ENCODE measurements at places on chromosomes 13 and 19.

DNA sequence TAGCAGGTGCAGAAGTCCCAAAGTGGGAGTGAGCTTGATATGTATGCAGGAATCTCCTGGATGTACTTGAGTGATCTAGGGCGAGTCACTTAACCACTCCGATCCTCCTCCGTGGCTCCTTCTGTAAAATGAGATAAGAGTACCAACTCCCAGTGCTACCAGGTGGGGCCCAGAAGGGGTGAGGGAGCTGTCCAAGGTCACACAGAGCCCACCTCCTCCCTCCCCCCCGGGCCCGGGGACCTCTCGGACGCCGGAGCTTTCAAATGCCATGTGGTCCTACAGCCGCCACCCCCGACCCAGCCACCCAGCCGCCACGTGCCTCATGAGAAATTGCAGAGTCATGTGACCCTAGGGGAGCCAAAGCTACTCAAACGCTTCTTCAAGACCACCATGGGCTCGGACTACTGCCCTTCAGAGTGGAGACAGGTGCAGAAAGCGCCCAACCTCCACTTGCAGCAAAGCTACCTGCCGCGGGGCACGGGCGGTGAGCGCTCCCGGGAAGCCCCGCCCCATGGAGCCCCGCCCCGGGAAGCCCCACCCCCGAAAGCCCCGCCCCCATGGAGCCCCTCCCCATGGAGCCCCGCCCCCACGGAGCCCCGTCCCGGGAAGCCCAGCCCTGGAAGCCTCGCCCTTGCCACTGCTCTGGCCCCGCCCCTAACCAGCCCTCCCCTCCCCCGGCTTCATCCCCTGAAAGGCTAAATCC, 10.1 kb upstream of the ZNF358 start:
- DNase-seq = no peak

DNA sequence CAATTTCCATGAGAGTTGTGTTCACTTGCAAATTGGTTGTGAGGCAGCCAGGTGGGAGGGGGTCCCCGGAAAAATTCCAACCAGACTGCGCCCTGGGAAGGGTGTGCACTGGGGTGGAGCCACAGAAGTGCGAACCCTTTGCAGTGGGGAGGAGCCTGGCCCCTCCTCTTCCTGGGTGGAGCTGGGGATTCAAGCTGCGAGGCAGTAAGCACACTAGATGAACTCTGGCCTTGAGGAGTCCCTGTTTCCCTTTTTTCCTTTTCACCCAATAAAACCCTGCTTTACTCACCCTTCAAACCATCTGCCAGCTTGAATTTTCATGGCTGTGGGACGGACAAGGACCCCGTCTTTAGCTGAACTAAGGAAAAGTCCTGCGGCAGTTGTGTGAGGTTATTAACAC, 31.0 kb upstream of the MBNL2 start:
- DNase-seq = no peak

GRCh38 chr19:40165362-40165937, 25.8 kb upstream of the MAP3K10 start:
- peak; percentile 40 for DNase-seq

GRCh38 chr19:28061111-28061510, 1151.8 kb downstream of the UQCRFS1 start:
- no peak for DNase-seq

- peak; percentile 56 for DNase-seq
Measured at GRCh38 chr19:48329167-48329891, 4.0 kb downstream of the EMP3 start.

GRCh38 chr13:51923983-51924539, 62.3 kb downstream of the CCDC70 start:
- DNase-seq = no peak

DNA sequence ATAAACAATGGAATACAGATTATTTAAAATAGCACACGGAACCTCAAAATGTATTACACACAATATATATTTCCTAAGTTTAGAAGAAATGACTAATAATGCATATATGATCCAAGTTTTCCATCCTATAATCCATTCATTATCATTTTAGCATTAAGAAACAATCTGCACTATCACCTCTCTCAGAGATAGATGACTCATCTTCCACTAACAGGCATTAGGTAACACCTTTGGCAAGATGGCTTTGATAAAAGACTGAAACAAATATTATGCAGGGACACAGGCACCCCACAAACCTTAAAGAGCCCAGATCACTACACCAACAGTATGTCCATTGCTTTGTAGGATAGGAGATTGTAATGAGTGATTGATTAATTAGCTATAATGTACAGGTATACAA, 4.1 kb downstream of the ENOX1 start:
- DNase-seq = peak; percentile 25

- DNase-seq = peak; percentile 10
Measured at GRCh38 chr13:51697181-51697580, 106.8 kb downstream of the DHRS12 start.

- no peak for DNase-seq
Measured at GRCh38 chr19:45477713-45478453, 10.1 kb downstream of the FOSB start.

- no peak for DNase-seq
Measured at GRCh38 chr19:15123900-15124299, 16.7 kb downstream of the SYDE1 start.

GRCh38 chr19:1170938-1171754, 2.9 kb downstream of the SBNO2 start:
- DNase-seq = no peak

GRCh38 chr13:85995788-85996418, 196.7 kb upstream of the SLITRK6 start:
- no peak for DNase-seq

GRCh38 chr13:106373304-106373988, 162.0 kb downstream of the EFNB2 start:
- DNase-seq = no peak

- DNase-seq = no peak
Measured at GRCh38 chr13:41740479-41740878, 220.4 kb downstream of the VWA8 start.

DNA sequence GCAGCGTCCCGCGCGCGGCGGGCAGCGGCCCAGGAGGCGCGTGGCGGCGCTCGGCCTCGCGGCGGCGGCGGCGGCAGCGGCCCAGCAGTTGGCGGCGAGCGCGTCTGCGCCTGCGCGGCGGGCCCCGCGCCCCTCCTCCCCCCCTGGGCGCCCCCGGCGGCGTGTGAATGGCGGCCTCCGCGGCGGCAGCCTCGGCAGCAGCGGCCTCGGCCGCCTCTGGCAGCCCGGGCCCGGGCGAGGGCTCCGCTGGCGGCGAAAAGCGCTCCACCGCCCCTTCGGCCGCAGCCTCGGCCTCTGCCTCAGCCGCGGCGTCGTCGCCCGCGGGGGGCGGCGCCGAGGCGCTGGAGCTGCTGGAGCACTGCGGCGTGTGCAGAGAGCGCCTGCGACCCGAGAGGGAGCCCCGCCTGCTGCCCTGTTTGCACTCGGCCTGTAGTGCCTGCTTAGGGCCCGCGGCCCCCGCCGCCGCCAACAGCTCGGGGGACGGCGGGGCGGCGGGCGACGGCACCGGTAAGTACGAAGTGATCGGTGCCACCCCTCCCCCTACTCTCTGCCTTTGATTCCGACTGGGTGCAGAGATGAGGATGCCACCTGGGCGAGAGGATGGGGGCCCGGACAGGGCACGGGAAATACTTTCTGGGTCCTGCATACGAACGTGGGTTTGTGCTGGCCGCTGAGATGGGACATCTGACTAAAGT, 874 bp downstream of the TRIM28 start:
- DNase-seq = peak; percentile 41

- no peak for DNase-seq
Measured at GRCh38 chr19:31177246-31177645, 172.0 kb downstream of the TSHZ3 start.

- no peak for DNase-seq
Measured at GRCh38 chr19:50435627-50436026, 2.9 kb downstream of the MYBPC2 start.

DNA sequence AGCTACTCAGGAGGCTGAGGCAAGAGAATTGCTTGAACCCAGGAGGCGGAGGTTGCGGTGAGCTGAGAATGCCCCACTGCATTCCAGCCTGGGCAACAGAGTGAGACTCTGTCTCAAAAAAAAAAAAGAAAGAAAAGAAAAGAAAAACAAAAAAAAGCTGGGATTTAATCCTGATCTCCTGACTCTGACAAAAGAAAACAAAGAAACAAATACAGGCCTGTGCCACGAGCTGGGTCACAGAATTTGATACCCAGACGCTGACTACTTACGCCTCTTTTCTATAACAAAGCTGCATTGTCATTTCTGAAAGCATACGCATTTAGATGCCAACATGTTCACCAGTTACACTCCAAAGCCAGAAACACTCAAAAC, 18.2 kb upstream of the GTF2F2 start:
- DNase-seq = no peak

GRCh38 chr13:73608711-73609485, 525.3 kb downstream of the KLF12 start:
- DNase-seq = no peak

DNA sequence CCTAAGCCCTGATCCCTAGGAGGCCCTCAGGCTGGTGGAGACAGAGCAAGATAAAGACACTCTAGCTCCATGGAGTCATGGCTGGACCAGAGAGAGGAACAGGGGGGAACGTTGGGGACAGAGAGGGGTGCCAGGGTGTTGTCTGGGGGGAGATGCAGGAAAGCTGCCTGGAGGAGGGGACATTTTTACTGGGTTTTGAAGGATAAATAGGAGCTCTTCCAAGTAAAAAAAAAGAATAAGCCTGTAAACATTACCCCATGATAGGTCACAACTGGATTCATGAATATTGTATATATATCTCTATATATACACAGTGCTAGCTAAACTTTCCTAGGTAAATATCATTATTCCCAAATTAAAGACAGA, 714 bp downstream of the HSH2D start:
- DNase-seq = no peak

DNA sequence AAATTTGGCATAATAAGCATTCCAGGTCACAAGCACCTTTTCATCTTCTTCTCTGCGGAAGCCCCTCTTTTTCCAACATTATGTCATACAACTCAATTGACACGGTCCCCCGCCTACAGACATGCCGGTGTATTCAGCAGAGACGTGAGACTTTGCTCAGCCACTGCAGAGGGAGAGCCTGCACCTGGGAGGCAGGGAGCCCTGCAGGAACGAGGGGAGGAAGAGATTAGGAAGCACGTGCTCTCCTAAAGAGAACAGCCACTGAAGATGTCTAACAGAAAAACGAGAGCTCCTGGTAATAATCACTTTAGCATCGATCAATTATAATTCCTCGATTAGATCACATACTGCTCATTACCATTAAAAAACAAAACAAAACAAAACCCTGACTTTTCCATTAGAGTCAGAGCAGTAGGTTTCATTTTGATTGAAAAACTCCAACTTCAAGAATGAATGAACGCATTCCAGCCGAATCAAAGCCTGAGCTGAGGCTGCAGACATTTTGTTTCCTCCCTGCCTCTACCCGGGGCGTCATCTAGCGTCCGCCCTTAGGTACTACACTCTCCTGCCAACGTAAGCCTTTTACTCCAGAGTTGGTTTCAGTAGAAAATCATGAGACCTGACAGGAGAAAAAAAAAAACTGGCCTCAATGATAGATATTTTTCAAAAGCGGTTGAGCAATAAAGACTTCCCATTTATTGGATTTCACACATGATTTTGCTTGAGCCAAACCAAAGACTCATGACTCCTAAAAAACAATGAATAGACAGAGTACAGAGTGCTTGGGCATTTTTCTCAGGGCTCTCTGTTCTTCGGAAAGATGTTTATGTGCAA, 194.5 kb downstream of the KATNAL1 start:
- DNase-seq = peak; percentile 93

GRCh38 chr13:45737571-45738017, 35.5 kb downstream of the CBY2 start:
- DNase-seq = no peak

DNA sequence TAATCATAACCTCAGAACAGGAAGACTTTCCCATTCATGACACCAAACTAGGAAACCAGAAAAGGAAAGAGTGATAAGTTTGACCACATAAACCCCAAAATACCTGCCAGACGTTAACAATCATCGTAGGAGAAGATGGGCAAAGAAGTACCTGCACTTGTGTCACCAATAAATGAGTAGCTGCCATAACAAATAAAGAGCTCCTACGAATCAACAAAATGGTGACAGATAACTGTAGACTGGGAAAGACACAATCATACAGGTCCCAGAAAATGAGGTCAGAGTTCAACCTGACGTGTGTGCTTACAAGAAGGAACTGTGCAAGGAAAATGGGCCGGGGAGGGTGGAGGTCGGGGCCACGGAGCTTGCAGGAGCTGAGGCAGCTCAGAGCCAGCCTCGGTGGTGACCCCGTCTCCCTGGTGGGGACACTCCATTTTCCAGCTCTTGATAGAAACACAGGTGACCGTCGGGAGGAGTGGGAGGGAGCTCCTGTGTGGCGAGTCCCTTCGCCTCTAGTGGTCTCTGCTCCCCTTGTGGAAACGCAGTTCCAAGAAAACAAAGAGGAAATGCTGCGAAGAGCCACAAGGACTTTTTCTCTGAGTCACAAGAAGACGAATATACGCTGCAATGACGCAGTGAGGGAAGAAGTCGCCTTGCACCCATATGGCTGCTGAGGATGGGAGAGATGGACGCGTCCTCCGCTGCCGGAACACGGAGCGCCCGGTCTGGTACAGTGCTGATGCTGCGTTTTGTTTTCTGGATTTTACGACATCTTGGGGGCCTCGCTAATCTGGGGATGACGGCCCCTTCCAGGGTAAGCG, 9.5 kb downstream of the PIP5K1C start:
- DNase-seq = no peak

GRCh38 chr13:39859898-39860297, 204.4 kb downstream of the COG6 start:
- no peak for DNase-seq

GRCh38 chr19:46412650-46413261, 608 bp downstream of the CCDC8 start:
- no peak for DNase-seq

DNA sequence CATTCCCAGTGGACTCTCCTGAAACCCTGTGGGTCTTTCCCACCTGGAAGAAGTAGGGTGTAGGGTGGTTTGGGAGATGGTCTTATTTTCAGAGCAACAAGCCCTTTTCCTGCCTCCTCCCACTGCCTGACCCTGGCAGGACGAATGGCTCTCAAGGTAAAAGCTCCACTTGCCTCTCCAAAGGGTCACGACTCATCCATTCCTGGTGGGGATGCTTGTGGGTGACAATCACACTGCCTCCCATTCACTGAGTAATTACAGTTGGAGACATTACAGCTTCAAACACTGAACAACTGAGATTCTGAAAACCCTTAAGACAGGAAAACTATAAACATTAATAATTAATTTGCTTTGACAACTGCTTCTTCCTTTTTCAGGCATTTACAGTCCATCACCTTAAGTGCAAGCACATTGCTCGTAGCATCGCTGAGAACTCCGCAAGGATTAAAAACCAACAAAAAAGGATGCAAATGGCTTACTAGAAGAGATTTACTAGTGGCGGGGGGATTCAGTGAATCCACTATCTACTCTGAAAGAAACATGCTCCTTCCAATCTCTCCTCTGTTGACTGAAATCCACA, 199.6 kb upstream of the IRS2 start:
- peak; percentile 23 for DNase-seq

DNA sequence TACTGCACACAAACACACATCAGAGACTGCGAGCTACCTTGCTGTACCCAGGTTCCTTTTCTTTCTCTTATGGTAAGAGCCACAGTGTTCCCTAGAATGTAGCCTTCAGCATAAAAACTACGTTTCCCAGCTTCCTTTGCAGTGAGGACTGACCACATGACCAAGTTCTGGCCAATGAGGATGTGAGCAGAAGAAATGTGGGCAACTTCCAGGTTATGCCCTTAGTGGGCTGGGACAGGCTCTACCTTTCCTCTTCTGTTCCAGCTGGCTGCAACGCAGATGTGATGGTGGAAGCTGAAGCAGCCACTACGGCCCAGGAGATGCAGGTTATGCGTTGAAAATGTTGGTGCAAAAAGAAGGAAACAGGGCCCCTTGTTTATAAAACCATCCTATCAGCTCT, 27.5 kb downstream of the VRK3 start:
- peak; percentile 30 for DNase-seq
